Suppressor macrophage treated with lipopolysaccharide for 4 hours (primary cell): ENCODE measurements at places on chromosomes 7 and 10.

GRCh38 chr10:125034675-125035074 is 92.8 kb downstream of the ZRANB1 start:
- no peak for DNase-seq

GRCh38 chr7:121824276-121824675 is 48.7 kb upstream of the PTPRZ1 start:
- DNase-seq, result no peak

- DNase-seq, result peak; percentile 67
These were observed 70.8 kb upstream of the UCN3 start for GRCh38 chr10:5293691-5294550.

DNA sequence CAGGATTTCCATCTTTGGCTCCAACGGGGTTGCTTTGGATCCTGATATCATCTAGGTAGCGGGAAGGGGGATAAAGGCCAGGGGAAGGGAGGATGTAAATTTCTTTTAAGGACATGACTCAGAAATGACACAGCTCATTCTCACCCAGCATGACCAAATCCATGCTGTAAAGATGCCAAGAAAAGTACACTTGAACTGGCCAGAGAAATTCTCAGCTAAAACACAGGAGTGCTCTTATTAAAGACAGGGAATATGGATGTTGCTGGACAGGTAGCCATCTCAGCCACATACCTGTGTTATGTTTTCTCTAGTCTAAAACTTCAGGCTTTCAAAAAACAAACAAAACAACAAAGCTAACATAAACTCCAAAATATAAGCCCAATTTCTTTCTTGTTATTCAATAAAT is 68.3 kb downstream of the NAMPT start:
- peak; percentile 61 for DNase-seq

DNA sequence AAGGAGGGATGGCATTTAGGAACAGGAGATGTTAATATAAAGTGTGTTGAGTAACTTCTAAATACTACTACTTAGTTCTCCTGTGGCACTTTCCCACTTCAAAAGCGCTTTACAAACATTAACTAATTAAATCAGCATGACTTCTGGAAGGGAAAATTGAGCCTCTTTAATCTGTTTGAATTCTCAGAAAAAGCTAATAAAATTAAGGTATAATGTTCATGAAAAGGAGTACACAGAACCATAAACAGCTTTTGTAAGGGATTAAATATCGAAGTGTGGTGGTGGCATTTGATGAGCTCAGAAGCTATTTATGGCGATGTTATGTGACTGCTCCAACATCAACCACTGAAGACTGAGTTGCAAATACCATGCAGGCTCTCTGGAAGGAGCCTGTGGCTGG is 10.2 kb upstream of the VAX1 start:
- no peak for DNase-seq

DNA sequence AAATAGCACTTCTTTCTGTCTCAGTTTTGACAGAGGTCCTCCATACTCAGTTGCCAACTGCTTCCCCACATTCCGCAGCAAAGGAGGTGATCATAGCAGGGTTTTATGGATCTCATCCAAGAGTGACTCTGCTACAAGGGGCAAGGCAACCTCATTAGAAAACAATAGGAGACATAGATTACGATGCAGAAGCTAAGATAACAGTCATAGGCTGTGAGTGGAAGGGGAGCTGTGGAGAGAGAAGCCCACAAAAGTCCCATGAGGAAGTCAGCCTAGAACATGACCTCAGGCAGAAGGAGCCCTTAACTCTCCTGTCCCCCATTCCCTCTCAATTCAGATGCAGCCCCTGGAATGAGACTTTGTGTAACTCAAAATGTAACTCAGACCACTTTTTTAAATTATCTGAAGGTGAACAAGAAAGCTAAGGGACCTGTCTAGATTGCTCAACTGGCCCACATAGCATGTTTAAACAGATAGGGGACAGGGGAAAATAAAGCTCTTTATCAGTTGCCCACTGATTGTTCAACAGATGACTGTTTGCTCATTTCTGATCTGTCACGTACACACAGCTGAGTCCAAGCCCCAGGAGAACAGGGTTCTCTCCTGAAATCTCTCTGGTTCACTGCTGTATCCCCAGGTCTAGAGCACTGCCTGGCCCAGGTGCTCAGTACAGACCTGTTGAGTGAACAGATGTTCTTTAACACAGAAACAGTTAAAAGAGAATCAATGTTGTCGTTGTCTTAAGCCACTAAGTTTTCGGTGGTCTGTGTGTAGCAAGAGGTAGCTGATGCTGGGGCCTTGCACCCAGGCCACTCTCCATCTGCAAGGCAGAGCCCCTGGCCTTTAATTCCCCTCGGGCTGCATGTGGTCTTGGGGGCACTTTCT is 1.5 kb upstream of the NCOA4 start:
- no peak for DNase-seq
